ENCODE measurements at places on chromosomes 11 and 22.
A peak's percentile ranks its signal among the peaks of the same experiment; 100 is the strongest.

DNA sequence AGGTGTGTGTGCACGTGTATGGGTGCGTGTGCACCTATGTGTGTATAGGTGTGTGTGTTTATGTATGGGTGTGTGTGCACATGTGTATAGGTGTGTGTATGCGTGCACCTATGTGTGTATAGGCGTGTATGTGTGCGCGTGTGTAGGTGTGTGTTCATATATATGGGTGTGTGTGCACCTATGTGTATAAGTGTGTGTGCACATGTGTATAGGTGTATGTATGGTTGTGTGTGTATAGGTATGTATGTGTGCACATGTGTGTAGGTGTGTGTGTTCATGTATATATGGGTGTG is 26.9 kb downstream of the KCNQ1 start:
- DNase-seq: no peak

GRCh38 chr22:25067851-25068421 is 115.4 kb downstream of the KIAA1671 start:
- DNase-seq: peak; percentile 89

DNA sequence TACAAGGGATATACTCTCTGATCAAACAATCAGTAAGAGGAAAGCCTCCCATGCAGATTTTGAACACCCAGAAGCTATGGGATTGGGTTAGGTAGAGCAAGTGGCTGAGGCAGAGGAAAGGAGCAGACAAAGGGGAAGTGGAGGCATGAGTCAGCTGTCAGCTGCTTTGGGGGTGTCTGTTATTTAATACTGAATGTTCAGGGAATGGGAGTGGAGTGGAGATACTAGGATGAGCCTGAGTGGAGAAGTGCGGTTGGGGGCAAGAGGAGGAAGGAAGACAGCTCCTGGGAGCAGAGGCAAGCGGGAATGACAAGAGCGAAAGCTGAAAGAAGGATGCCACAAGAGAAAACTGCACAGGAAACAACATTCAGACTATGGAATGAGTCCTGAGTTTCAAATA is 22.7 kb upstream of the TMPRSS5 start:
- DNase-seq: no peak

- no peak for DNase-seq
Measured at GRCh38 chr11:5234381-5234834, at the start of gene HBD. HBD (minus strand) TSS chr11:5234483; CDS start chr11:5234433, 50 bp downstream.

DNA sequence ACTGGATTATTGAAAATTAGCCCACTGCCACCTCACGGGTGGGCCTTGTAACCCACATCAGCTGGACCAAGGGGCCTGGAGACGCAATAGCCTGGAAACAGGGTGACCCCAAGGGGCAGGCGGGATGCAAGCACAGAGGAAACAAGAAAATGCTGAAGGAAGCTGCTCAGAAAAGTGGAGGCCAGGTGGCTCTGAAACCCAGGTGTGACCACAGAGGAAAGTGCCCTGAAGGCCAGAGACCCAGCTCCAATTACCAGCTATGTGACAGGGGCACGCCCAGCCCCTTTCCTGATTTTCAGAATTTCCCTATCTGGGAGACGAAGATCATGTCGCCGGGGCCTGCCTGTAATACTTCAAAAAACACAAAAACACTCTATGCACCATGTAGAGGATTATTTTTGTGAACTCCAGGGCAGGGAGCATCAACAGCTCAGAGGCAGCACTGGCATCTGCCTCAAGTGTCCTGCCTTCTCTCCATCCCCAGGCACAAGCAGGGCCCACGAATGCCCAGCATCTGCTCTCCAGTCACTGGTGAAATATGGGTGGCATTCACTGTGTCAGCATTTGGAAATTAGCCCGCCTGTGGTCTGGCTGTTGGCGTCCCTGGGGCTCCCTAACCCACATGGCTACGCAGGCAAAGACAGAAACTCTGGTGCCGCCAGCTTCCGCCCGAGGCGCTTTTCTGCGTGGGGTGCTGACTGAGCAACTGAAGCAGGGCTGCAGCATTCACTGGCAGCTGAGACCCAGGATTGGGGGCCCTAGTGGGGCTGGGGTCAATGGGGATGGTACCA is 6.3 kb downstream of the KCNJ1 start:
- no peak for DNase-seq

- no peak for DNase-seq
Measured at GRCh38 chr11:57120192-57120965, 61.4 kb upstream of the LRRC55 start.

DNA sequence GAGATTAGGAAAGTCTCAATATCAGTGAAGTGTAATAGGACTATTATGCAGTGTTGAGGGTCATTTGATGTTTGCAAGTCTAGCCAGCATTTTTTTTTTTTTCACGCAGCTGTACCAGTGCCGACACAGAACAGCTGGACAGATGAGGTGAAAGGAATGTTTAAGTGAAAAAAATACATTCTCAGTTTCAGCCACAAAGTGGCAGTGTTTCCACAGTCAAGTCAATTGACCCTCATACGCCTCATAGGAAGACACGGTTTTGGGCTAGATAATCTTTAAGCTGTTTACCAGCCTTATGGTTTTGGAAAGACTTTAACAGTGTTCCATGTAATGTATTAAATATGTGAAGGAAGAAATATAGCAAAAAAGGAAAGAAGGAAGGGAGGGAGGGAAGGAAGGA is 349.9 kb upstream of the ANO3 start:
- no peak for DNase-seq

GRCh38 chr11:3052567-3052966 is 4.7 kb downstream of the CARS1 start:
- DNase-seq: no peak

GRCh38 chr11:131691181-131692041 is 321.0 kb downstream of the NTM start:
- no peak for DNase-seq

GRCh38 chr11:16184588-16184987 is 171.8 kb downstream of the SOX6 start:
- DNase-seq: no peak

- no peak for DNase-seq
Measured at GRCh38 chr11:18270102-18270501, 4.0 kb downstream of the SAA1 start.

DNA sequence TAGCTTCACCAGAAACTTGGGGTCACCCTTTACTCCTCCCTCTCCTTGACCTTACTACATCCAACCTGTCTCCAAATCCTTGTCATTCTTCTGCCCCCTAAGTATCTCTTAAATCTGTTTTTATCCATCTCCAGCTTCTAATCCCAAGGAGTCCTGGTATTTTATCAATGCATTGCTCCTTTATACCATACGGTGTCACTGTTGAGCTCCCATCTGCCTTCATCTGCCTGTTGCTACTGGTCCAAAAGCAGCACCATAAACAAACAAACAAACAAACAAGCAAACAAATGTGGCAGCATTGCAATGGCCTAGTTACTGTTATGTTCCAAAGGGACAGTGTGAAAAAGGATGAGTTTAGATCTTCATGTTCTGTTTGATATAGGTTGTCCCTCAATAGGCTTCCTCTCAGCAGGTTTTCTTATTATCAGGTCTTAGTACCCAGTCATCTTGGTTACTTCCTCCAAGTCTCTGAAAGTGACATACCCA is 34.2 kb downstream of the DNHD1 start:
- DNase-seq: peak; percentile 61

DNA sequence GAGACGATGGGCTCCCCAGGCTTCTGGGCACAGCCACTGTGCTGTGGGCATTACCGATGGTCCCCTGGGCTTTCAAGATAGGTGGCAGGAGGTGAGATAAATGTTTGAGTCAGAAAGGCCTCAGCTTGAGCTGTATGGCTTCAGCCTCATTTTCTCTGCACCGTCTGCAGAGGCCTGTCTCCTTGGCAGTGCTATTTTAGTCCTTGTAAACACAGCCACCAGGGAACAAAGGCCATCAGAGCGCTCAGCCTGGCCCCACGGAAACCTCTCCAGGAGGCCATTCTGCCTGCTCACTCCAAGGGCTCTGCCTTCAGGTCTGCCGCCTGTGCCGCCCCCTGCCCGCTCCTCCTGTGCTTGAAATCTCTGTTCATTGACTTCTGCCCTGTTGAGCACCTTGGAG is 1424.9 kb downstream of the TBC1D22A start:
- no peak for DNase-seq

DNA sequence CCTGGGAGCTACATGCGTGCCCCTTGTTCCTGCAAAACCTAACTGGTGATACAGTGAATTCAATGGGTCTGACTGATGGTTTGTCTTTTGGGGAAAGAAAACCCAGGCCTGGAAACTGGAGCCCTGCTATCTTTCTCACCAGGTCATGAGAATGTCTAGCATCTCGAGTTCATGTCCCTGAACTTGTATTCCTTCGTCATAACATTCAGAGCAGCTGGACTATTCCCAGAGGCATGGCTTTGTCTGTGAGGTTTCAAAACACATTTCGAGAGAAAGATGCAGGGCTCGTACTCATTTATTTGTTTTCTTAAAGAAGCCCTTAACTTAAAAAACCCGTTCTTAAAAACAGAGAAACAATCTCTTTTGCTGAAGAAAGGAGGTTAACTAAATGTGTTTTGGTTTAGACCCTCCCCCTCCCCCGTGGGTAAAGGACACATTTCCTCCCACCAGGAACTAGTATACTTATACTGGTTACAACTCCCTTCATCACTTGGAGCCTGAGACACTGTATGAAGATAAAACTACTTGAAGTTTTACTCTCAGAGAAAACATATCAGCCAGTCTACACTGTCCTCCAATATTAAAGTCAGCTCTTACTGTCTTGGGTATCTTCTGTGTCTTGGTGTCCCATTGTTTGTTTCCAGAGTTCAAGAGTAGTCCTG is 43.2 kb downstream of the ME3 start:
- DNase-seq: no peak

- DNase-seq: no peak
Measured at GRCh38 chr11:94641167-94641761, 74.1 kb downstream of the PIWIL4 start.

DNA sequence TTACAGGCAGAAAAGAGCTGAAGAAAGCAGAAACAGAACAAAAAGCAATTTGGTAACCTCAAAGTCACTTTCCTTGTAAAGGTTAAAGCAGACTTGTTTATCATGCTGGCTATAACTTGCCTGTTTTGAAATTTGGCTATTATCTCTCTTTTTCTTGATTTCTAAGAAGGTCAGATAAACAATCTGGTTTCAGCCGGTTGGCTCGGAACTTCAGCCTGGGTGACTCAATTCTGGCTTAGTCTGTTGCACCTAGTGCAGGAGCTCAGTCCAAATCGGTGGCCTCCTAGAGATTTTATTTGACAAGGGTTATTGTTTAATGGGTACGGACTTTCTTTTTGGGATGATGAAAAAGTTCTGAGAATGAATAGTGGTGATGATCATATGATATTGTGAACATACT is 367.1 kb upstream of the B3GAT1 start:
- DNase-seq: no peak

GRCh38 chr11:4467811-4468606 is 14.4 kb upstream of the OR52K1 start:
- DNase-seq: no peak

Data from CD4-positive, alpha-beta T cell treated with Interleukin-21 for 1 hour (primary cell).